ENCODE measurements at places on chromosomes 7 and 10.

DNA sequence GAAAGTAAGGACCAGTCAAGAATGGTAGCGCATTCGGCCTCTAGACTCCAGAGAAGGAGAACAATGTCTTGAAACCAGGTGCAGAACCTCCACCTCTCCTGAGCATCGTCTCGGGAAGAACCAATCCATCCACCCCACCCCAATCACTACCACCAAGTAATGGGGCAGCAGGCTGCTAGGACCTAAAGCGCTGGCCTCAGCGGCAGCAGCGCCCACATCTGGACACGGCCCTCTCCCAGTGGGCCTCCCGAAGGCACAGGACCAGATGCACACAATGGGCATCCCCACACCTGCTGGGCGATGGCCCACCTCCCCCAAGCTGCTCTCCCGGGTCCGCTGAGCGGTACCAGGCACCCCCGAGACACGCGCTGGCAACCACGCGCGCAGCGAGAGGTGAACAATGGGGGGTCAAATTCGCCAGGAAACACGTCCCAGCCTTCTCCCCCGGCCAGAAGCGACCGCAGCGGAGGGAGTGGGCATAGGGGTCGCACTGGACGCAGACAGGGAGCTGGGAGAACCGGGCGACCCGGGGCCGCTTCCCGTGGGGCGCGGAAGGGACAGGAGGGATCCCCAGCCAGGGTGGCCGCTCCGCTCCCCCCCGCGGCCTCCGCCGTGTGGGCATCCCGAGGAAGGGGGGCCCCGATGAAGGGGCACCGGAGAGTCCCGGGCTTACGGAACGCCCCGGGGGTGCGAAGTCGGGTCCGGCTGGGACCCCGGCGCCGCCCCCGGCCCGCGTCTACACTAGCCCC, 506 bp downstream of the CTTNBP2 start:
- no peak for DNase-seq

DNA sequence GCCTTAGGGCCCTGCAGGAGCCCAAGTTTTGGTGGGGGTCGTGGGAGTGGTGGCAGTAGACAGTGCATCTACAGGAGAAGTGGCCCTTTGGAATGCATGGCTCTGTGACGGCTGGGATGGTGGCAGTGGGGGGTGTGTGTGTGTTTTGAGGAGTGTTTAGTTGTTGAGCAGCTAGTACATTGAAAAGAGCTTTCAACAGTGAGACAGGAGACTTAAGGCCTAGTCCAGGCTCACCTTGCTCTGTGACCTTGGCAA, 27.1 kb downstream of the ZNF775 start:
- no peak for DNase-seq

- DNase-seq, result no peak
Measured at GRCh38 chr7:137258552-137258951, 85.0 kb downstream of the PTN start.

DNA sequence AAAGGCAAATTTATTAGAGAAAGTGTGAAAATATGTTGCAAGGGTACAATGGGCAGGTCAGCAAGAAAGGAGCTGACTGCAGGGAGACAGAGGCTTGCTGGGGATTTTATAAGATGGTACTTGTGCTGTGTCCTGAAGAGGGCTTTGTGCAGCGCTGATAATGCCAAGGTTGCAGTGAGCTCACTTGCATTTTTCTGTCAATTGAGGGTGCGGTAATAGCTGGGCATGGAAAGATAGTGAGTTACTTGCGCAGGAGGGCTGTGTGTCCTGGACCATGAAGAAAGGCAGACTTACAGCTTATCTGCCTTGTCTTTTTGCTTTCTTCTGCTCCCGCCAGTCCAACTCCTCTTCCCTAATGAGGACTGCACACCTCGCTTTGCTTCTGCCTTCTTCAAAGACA, 12.5 kb downstream of the CDC123 start:
- DNase-seq, result no peak

GRCh38 chr10:6350609-6351008, 147.9 kb downstream of the PFKFB3 start:
- DNase-seq, result no peak

GRCh38 chr7:130794619-130794922, 60.6 kb upstream of the KLF14 start:
- no peak for DNase-seq

- no peak for DNase-seq
Measured at GRCh38 chr10:21514129-21514817, 11.2 kb downstream of the SKIDA1 start.

- no peak for DNase-seq
Measured at GRCh38 chr10:48598243-48598935, 6.5 kb downstream of the ARHGAP22 start.

GRCh38 chr10:18268005-18268404, 127.8 kb downstream of the CACNB2 start:
- no peak for DNase-seq

DNA sequence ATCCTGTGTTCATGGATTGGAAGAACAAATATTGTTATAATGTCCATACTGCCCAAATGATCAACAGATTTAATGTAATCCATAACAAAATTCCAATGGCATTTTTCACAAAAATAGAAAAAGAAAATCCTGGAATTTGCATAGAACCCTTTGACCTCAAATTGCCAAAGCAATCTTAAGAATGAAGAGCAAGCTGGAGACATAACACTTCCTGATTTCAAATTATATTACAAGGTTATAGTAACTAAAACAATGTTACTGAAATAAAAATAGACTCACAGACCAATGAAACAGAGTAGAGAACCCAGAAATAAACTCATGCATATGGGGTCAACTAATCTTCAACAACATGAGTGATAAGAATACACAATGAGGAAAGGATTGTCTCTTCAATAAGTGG, 302.5 kb downstream of the PHTF2 start:
- no peak for DNase-seq

DNA sequence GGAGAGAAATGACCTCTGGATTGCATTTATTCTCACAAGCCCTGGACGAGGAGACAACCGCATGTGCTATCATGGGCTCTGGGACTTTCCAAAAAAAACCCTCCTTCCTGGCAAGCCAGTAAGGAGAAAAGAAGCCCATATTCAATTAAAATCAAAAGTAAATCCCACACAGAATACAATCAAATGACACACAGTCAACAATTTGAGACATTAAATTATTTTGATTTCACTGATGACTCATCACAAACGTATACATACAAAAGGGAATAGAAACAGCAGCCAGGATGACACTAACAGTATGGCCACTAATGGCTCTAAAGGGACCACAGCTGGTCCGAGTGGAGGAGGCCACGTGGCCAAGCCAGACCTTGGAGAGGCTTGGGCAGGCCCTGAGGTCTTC, 24.9 kb downstream of the LRRC20 start:
- DNase-seq, result no peak

- no peak for DNase-seq
Measured at GRCh38 chr10:35570397-35570796, 34.7 kb upstream of the GJD4 start.

DNA sequence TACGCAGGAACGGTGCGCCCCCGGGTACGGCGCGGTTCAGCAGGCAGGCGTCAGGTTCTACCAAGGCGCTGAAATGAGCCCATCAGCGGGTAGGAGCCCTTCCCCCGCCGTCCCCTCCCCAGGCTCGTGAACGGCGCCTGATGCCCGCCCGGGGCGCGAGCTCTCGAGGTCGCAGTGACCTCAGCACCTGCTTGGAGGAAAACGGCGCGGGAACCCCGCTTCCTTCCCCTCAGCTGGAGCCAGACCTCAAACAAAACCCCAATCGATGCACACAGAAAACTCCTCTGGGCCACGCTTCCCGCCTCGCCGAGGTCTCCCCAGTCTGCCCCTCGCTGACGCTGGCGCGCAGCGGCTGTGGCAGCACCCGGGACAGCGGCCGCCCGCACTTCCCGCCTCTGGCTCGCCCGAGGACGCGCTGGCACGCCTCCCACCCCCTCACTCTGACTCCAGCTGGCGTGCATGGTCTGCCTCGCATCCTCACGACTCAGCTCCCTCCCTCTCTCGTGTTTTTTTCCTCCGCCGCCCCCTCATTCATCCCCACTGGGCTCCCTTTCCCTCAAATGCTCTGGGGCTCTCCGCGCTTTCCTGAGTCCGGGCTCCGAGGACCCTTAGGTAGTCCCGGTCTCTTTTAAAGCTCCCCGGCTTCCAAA, 514 bp upstream of the GAD2 start:
- no peak for DNase-seq

DNA sequence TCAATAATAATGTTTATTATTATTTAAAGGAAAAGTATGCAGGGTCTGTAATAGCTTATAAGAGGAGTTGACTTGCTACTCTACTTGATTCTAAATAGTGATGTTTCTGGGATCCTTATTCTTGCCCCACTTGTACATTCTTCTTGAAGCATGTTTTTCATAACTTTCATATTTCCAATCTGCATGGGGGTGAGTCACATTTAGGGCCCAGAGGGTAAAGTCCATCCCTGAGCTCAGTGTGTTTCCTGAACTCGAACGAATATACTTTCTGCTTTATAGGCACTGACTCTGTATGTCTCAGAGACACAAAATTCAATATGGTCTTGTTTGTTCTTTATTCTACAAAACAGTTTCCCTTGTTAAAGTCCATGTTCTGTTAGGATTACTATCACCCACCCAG, 61.0 kb upstream of the SMIM30 start:
- DNase-seq, result no peak

GRCh38 chr10:60495338-60496055, 105.8 kb upstream of the ANK3 start:
- no peak for DNase-seq

DNA sequence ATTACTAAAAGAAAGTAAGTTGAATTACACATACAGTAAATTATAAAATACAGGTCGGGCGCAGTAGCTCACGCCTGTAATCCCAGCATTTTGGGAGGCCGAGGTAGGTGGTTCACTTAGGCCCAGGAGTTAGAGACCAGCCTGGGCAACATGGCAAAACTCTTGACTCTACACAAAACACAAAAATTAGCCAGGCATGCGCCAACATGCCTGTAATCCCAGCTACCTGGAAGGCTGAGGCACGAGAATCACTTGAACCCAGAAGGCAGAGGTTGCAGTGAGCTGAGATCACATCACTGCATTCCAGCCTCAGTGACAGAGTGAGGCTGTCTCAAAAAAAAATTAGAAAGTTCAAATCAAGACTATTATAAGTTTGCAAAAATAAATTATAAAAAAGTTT, 174.9 kb downstream of the GALNT11 start:
- DNase-seq, result no peak

DNA sequence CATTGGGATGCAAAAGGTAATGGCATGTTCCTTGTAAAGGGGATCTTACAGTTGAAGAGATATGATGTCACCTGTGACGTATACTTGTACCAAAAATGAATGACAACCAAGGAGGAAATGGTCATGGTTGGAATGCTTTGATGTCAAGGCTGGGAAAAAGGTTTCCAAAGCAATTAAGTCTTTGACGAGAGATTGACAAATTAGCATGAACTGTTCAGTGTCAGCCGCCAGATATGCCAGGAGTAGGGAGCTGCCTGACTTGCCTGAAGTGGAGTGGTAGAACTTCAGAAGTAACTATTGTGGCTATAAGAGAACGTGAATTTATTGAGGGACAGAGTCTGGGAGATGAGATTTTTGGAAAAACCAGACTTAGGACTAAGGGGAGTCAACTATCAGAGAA, 88.1 kb downstream of the SEPTIN7 start:
- DNase-seq, result no peak

GRCh38 chr10:98528166-98528804, 81.5 kb upstream of the HPS1 start:
- no peak for DNase-seq

DNA sequence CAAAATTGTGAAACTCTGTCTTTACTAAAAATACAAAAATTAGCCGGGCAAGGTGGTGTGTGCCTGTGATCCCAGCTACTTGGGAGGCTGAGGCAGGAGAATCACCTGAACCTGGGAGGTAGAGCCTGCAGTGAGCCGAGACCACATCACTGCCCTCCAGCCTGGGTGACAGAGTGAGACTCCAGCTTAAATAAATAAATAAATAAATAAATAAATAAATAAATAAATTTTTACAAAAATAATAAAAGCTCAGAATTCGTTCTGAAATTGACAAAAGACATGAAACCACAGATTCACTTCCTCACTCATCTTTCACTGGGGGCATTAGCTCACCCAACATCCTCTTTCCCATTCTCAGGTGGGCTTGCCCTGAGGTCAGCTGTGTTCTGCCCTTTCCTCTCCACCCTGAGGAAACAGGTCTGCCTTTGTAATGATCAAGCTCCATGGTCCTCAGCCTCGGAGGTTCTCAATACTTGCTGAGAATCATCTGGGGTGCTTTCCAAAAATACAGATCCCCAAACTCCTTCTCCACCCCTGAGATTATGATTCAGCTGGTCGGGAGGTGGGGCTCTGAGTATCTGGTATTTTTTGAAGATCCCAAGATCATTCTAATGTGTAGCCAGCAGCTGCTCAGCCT, 29.2 kb upstream of the APBB1IP start:
- no peak for DNase-seq

- DNase-seq, result no peak
Measured at GRCh38 chr7:139844779-139845442, 15.8 kb downstream of the TBXAS1 start.

GRCh38 chr7:124489925-124490324, 275.7 kb downstream of the GPR37 start:
- DNase-seq, result no peak

- DNase-seq, result no peak
Measured at GRCh38 chr7:104208421-104208780, 588 bp upstream of the ORC5 start.

DNA sequence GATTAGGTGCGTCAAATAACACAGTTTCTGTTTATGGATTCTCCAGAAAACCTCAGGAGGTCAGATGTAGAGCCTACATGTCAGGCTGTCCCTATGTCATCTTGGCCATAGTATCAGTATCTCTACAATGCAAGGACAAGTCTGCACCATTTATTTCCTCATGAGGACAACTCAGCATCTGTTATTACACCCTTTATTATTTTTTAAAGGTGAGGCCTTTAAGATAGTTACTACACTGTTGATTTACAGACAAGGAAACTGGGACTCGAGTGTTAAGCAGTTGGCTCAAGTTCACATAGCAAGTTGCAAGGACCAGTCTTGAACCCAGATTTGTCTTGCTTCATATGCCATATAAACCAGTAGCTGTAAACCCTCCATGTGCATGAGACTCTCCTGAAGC, 23.2 kb upstream of the PPA1 start:
- DNase-seq, result no peak

DNA sequence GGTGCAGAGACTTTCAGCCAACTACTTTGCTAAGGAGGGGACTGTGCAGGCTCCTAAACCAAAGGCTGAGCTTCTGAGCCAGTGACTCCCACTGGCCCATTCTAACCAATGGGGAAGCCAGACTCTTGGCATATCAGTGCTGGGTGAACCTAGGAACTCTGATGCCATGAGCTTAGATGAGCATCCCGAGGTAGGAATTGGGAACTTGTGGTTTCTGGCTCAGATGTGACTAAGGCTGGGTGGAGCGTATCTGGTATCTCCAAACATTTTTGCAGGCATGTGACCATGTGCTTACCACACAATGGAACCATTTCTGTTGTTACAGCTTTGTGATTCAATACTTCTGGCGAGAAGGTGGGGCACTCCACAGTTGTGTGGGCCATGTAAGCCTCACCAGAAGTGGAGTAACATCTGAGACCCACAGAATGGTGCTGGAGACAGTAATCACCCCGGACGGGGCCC, 2.5 kb upstream of the AVPI1 start:
- DNase-seq, result no peak

- DNase-seq, result no peak
Measured at GRCh38 chr10:63799521-63800300, 278.5 kb downstream of the REEP3 start.

GRCh38 chr10:78993261-78993945, 75.4 kb upstream of the ZMIZ1 start:
- no peak for DNase-seq

GRCh38 chr7:42232275-42232674, 4.7 kb downstream of the GLI3 start:
- no peak for DNase-seq

Measured in stimulated activated CD8-positive, alpha-beta memory T cell treated with anti-CD3 and anti-CD28 coated beads, Interleukin-4, amount 100 ng/mL, for 1 hour (primary cell).